ENCODE measurements at places on chromosomes 1 and 21.

DNA sequence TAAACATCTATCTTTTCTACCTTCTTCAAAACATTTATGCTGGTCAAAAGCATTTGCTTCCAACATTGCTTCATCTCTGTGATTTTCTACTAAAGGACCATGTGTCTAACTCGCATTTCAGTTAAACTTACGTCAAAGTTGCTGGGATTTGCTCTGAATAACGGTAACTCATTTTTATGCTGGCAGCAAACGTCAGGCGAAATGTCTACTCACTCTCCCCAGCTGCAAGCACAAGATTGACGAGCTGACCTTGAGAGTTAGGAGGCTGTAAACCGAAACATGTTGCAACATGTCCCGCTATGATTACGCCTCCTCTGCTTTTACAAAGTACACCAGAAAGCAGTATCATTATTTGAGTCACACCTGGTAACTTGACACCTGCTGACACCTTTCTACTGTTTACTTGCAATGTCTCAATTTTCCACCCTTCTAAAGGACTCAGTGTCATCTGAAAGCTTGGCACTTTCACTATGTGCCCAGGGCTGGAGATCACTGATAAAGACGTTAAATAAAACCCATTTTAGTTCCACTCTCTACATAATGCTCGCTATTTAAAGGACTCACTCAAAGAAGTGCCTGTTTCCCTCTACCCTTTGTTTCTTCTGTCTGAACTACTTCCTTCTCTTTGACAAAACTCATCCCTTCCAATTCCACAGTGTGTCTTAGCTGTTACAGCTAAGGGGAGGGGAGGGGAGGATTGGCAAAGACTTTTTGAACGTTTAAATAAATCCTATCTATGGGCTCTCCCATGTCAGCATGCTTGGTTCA, 111.9 kb downstream of the PTPN14 start:
- no peak for DNase-seq

DNA sequence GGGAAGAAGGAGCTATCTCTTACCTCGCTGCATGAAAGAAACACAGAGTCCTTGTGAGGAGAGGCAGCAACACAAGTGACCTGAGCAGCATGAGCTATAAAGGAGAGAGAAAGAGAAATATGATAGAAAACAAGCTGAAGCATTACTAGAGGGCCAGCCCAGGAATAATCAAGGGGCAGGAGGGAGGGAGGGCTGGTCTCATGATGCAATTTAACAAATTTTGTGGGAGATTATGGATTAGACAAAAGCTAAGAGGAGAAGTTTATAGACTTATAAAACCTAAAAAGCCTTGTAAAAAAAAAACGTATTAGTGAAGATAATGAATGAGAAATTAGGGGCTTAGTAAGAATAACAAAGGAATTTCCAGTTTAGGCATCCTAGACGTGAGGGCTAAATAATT, 5.0 kb downstream of the WDR77 start:
- DNase-seq: no peak

- no peak for DNase-seq
These were observed 6.2 kb downstream of the RNPEP start for GRCh38 chr1:201988601-201989000.

- DNase-seq: no peak
These were observed 452.4 kb downstream of the PTPRU start for GRCh38 chr1:29688471-29689365.

- no peak for DNase-seq
These were observed 3.0 kb upstream of the LACTBL1 start for GRCh38 chr1:22975694-22976093.
